ENCODE measurements at places on chromosomes 11 and 22.

GRCh38 chr22:38403812-38404211 lies 51.2 kb downstream of the KCNJ4 start:
- DNase-seq, result no peak

GRCh38 chr11:94521684-94522083 lies 9.4 kb downstream of the C11orf97 start:
- DNase-seq, result no peak

DNA sequence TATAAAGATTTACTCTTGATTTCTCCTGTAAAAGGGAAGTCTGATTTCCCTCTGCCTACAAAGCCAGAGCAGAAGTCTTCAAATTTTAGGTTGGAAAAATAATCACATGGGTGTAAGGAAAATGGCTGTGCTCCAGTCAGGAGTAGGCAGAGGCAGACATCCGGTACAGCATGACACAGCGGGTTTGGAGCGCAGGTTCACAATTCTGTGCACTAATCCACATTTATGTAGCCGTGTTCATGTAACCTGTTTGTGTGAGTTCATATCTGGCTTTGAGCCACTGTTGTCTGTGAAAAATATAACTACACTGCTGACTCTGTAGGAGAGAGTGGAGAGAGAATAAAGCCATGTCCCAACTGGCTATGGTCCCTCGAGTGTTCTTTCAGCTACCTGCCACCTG lies 248.0 kb downstream of the CASP12 start:
- no peak for DNase-seq

- peak; percentile 13 for DNase-seq
Observed at GRCh38 chr22:35684270-35684700, 33.4 kb upstream of the APOL5 start.

DNA sequence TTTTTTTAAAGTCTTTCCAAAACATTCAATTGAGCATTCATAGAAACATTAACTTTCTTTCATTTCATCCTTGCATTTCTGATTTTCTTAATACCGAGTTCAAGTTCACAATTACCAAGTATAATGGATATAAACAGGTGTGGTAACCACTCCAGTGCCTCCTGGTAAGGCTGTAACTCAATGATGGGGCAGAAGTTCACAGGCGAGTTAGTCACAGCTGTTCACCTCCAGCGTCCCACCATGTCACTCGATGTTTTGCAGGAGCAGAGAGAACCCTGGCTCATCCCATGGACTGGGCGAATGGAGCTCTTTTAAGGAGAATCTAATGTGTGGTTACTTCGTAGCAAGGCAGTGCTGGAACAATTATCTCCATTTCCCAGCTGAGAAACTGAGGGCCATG lies 94.4 kb upstream of the ALX4 start:
- no peak for DNase-seq

DNA sequence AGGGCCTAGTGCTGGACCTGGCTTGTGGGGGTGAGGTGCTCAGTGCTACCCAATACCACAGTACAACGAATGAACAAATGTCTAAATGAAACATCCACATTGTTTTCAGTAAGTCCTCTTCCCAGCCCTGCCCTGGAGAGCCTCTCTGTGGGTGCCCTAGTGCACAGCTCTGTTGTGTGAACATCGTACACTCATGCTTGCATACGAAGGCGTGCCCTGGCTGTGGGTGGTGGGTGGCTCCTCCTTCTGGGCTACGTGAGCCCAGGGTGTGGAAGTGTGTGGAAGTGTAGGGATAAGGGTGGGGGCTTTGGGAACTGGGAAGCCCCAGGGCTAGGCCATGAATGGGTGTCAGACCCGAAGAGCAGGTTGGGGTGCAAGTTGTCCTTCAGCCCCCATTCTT lies 592 bp upstream of the NLRX1 start:
- no peak for DNase-seq

DNA sequence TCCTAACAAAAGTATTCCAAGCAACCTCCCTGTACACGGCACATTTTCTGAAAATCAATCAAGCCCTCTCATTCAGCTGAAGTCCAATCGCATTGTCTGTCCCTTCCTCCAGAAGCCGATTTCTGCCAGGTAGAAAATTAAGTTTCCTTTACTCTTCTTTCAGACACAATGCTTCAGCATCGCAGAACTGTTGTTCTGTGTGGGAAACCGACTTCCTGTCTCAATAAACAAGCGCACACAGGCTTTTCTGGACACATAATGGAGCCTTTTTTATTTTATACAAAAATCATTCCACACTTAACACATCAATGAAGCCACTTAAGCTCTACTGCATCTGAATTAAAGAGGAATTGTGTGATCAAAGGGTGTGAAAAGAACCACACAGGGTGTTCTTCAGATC lies 75.6 kb downstream of the BLID start:
- peak; percentile 45 for DNase-seq

GRCh38 chr11:59801981-59802638 lies 8.5 kb downstream of the MRPL16 start:
- DNase-seq, result no peak

GRCh38 chr11:126645186-126645585 lies 289.7 kb downstream of the ST3GAL4 start:
- DNase-seq, result no peak
